Cardiac muscle cell (in vitro differentiated cells and primary cell): ENCODE measurements at places on chromosomes 4 and X. TPM values are rescaled to one million over a fixed set of nuclear protein-coding genes. Genes with fewer than 3 reads are reported as not detected.

DNA sequence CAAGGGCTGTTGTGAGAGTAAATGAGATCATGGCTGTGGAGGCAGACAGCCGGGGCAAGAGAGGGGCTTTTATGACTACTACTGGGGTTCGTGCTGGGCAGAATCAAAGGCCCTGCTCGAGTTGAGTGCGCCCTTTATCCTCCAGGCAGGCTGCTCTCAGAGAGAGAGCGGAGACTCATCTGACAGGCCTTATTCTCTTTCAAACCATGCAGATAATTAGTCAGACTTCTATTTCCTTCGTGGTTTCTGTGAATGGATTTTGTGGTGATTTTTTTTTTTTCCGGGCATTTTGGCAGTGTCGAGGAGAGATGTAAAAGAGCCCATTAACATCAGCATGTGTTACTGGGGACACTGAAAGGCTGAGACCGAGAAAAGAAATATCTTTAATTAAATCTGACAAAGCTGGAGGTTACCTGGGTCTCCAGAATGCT, 73.6 kb downstream of the MED28 start:
- no peaks in the 10 kb centered on the region for H3K4me1 ChIP-seq
- H3K36me3 ChIP-seq, result no peaks in the 10 kb centered on the region
- no peak for DNase-seq
- H3K27ac ChIP-seq, result no peak overlapping the region
- no peak overlapping the region for H3K4me3 ChIP-seq

GRCh38 chrX:70219938-70220764, 14.3 kb upstream of the AWAT1 start:
- H3K27me3 ChIP-seq, result no peaks in the 10 kb centered on the region
- DNase-seq, result peak; percentile 5
- H3K27ac ChIP-seq, result no peak overlapping the region
- no peak overlapping the region for H3K4me3 ChIP-seq
- H3K36me3 ChIP-seq, result no peaks in the 10 kb centered on the region

- no peak overlapping the region for H3K27ac ChIP-seq
- peak overlapping the region; percentile 49 for H3K4me3 ChIP-seq
- no peaks in the 10 kb centered on the region for H3K4me1 ChIP-seq
- H3K36me3 ChIP-seq, result no peaks in the 10 kb centered on the region
These were observed 538 bp downstream of the SCML2 start for GRCh38 chrX:18353931-18354368.

- H3K4me1 ChIP-seq, result no peaks in the 10 kb centered on the region
- DNase-seq, result no peak
- H3K36me3 ChIP-seq, result no peaks in the 10 kb centered on the region
- H3K4me3 ChIP-seq, result no peak overlapping the region
- H3K27me3 ChIP-seq, result no peaks in the 10 kb centered on the region
- no peak overlapping the region for H3K27ac ChIP-seq
These were observed 1027.3 kb downstream of the PCDH18 start for GRCh38 chr4:136505020-136505419.

ANXA10 gene
- not detected in 2 replicates for total RNA-seq

DUX4 gene
- not detected in 2 replicates for total RNA-seq

DNA sequence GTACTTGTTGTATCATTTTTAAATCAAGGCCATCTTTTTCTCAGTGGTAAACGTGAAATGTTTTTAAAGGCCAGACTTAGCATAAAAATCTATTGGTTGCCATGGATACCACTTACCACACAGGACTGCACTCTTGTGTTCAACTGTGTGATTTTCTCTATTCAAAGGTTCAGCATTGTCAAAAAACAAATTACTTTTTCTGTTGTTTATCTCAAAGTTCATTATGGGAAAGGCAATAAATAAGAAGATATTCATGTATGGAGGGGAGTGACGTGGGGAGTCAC, 231.0 kb upstream of the GATB start:
- H3K4me1 ChIP-seq, result peaks cover 12% of the 10 kb centered on the region
- no peak overlapping the region for H3K27ac ChIP-seq
- H3K27me3 ChIP-seq, result no peaks in the 10 kb centered on the region
- H3K4me3 ChIP-seq, result no peak overlapping the region
- no peaks in the 10 kb centered on the region for H3K36me3 ChIP-seq

MGARP gene
- 2.8 and 3.0 TPM in 2 replicates for total RNA-seq

TAF7L gene
- not detected in 2 replicates for total RNA-seq

LINC00632 gene
- total RNA-seq, result 9.4 TPM in 2 replicates

- H3K27me3 ChIP-seq, result no peaks in the 10 kb centered on the region
- no peak for DNase-seq
These were observed 23.1 kb upstream of the KLHL8 start for GRCh38 chr4:87243426-87244053.

GAGE1 gene
- not detected in 2 replicates for total RNA-seq

SYNPO2 gene
- total RNA-seq, result 35.6 and 43.5 TPM in 2 replicates

DNA sequence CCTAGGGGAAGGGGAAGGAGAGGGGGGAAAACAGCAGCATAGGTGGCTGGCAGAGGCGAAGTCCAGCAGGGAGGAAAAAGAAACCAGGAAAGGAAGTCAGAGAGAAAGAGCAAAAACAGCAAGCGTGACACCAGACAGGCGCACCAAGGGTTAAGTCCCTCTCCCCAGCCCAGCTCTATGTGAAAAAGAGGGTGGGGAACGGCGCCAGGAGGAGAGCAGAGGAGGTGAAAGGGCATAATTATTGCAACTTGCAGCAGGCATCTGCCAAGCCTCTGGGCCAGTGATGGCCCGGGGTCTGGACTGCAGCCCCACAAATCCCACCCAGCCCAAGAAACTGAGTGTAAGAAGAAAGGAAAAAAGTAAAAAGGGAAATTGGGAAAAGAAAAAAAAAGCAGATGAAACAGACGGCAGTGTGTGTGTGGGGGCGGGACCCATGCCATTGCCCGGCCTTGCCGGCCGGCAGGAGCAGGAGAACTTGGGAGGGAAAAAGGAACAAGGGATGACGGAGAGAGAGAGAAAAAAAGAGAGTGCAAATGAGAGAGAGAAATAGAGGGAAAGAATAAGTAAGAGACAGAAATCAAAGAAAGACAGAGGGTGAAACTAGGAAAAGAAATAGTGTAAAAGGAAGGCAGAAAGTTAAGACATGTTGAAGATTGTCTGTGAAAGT, 14.1 kb upstream of the RHOXF2 start:
- no peak overlapping the region for H3K27ac ChIP-seq
- H3K4me3 ChIP-seq, result no peak overlapping the region
- DNase-seq, result peak; percentile 41
- H3K36me3 ChIP-seq, result no peaks in the 10 kb centered on the region

DNA sequence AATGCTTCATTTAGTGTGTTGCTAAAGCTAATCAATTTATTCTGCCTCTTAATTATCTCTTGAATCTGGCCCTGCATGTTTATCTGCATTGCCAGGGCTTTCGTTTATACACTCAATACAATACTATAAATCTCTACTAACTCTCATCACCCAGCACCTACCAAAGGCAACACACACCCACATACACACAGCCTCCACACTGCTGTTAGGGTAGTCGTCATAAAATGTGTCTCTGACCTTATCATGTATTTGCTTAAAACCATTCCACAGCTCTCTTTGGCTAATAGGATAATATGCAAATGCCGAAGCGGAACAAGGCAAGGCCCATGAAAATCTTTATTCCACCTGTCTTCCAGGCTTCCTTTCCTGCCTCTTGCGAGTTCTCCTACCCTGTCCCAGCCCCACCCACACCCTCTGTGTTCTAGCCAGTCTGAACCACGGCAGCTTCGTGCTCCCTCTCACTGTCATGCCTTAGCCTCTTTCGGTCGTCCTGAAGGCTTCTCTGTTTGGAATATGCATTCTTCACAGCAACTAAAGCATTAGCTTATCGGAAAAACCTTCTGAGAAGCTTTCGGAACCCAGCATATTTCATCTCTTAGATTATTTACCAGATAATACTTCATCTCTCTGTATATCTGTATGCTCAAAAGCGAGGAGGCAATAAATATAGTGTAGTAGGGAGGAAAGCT, 333.5 kb downstream of the TENM3 start:
- DNase-seq, result no peak
- H3K4me1 ChIP-seq, result peaks cover 26% of the 10 kb centered on the region
- no peak overlapping the region for H3K4me3 ChIP-seq

TMPRSS11F gene
- not detected in 2 replicates for total RNA-seq

GRCh38 chr4:188612659-188613058, 473.4 kb downstream of the TRIML1 start:
- no peak overlapping the region for H3K4me3 ChIP-seq
- H3K27ac ChIP-seq, result no peak overlapping the region
- no peak for DNase-seq
- no peaks in the 10 kb centered on the region for H3K4me1 ChIP-seq

GRCh38 chrX:24148535-24149350, 786 bp upstream of the ZFX start:
- DNase-seq, result peak; percentile 57
- peaks cover 52% of the 10 kb centered on the region for H3K4me1 ChIP-seq
- H3K27me3 ChIP-seq, result no peaks in the 10 kb centered on the region
- peak overlapping the region; percentile 100 for H3K27ac ChIP-seq

DNA sequence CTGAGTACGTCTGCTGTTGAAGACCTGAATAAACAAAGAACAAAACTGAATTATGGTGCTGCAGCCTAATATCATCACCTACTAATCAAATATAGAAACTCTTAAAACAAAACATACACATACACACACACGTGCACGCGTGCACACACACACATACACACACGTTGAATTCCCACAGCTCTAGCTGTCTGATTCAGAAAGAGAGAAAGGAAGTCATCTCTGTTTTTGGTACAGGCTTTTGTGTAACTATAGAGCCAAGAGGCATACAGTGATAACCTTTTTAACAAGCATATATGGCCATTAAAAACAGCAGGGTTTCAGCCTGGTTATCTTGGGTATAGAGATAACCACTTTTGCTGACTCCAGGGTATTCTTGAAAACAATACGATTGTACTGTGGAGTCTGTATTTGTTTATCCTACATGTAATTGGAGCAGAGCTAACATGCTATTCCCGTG, 823.2 kb downstream of the CCSER1 start:
- peaks cover 8% of the 10 kb centered on the region for H3K4me1 ChIP-seq
- H3K27ac ChIP-seq, result peak overlapping the region; percentile 2
- no peaks in the 10 kb centered on the region for H3K36me3 ChIP-seq
- no peak overlapping the region for H3K4me3 ChIP-seq

GRCh38 chr4:160184884-160185283, 1082.0 kb downstream of the RAPGEF2 start:
- no peaks in the 10 kb centered on the region for H3K36me3 ChIP-seq
- H3K4me1 ChIP-seq, result no peaks in the 10 kb centered on the region
- H3K27me3 ChIP-seq, result no peaks in the 10 kb centered on the region
- H3K27ac ChIP-seq, result no peak overlapping the region
- no peak overlapping the region for H3K4me3 ChIP-seq
- DNase-seq, result no peak

GAGE13 gene
- not detected in 2 replicates for total RNA-seq

SLC10A7 gene
- 2.9 and 3.2 TPM in 2 replicates for total RNA-seq

CAPN6 gene
- 0.39 and 0.66 TPM in 2 replicates for total RNA-seq

LANCL3 gene
- total RNA-seq, result 0.28 and 0.33 TPM in 2 replicates

HGFAC gene
- total RNA-seq, result 2.3 TPM in 2 replicates
